ENCODE measurements at places on chromosomes 1 and 21.

- DNase-seq, result no peak
These were observed 289.5 kb upstream of the SGIP1 start for GRCh38 chr1:66244429-66244828.

DNA sequence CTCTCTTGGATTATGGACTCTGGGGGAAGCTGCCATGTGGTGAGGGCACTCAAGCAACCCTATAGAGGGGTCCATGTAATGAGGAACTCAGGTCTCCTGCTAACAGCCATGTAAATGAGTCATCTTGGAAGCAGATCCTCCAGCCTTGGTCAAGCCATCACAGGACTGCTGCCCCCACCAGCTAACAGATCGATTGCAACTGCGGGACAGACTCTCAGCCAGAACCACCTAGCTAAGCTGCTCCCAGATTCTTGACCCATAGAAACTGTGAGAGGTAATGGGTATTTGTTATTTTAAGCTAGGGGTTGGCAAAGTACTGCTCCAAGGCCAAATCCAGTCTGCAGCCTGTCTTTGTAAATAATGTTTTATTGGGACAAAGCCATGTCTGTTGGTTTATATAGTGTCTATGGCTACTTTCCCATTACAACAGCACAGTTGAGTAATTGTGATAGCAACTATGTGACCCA is 27.6 kb upstream of the MAP3K7CL start:
- DNase-seq, result no peak

DNA sequence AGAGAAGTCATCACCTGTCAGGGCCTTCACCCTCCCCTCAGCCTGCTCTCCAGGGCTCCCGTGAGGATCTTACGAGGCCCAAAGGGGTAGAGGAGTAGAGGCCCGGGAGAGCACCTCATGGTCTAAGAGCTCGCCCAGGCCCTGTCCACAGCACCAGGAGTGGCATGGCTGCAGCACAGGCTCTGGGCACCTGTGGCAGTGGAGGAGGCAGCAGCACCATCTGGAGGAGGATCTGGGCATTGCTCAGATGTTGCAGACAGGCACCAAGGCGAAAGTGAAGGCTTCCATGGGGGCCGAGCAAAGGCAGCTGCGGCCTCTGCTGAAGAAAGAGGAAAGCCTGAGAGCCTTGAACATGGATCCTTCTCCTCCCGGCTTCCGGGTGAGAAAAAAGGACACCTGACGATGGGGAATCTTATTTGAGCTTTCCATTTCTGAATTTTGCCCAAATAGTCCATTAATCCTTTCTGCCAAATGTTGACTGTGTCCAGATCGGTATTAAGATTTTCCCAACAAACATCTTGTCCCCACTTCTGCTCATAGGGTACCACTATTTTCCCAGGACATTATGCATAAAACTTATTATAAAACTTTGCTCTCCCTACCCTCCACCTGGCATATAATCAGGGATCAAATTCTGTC is 604.7 kb downstream of the PTPRC start:
- DNase-seq, result no peak

GRCh38 chr21:23524685-23525084 is 2082.6 kb downstream of the MRPL39 start:
- no peak for DNase-seq

GRCh38 chr1:156495401-156496140 is 5.0 kb downstream of the MEF2D start:
- DNase-seq, result no peak
